ENCODE measurements at places on chromosomes 5 and 9.

- no peak for DNase-seq
Observed at GRCh38 chr9:117551171-117551570, 136.3 kb upstream of the ASTN2 start.

- DNase-seq = no peak
Observed at GRCh38 chr5:115475788-115476187, 68.8 kb downstream of the FEM1C start.

DNA sequence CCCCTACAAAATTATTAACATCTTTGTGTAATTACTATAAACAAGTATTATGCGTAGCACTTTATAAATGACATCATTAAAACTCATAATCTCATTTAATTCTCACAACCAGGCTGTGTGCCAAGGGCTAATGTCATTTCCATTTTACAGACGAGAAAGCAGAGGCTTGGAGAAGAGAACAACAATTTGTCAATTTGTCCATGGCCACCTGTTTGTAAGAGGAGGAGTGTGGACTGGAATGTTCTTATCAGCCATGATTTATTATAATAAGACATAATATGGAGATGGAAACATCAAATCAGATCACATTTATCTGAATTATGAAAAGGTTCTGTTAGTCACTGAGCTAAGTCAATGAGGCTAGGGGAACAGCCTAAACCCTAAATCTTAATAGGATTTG is 97.0 kb downstream of the DROSHA start:
- no peak for DNase-seq

DNA sequence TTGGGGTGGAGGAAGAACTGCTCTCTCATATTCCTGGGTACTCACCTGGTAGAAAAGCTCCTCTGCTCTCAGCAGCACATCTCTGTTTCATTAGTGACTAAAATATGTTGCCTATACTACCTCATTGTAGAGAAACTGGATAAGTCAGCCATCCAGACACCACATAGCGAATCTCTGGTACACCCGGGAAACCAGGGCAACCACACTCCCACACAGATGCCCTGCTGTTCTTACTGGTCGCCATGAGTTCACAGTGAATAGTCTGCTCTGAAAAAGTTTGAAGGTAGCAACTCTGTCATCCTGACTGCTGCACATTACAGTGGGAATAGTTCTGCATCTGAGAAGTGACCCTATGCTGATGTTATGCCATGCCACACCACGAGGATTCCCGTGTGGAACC is 135.0 kb downstream of the ENTREP1 start:
- no peak for DNase-seq

DNA sequence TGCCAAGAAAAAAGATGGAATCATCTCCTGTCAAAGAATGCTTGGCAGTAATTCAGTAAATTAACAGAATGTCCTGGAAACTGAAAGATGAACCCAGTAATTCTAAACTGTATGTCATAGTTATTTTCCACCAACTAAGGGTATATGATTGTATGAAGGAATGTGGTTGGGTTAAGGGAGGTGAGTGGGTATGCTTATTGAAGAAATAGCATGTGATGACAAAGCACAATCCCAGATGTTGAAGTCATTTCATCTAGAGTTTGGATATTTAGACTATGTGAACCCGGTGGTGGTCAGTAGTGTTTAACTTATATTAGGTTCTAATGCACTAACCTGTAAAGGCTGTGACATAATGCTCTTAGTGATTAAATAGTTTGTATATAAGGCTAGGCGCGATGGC is 87.3 kb downstream of the CDKN2A start:
- DNase-seq = no peak

DNA sequence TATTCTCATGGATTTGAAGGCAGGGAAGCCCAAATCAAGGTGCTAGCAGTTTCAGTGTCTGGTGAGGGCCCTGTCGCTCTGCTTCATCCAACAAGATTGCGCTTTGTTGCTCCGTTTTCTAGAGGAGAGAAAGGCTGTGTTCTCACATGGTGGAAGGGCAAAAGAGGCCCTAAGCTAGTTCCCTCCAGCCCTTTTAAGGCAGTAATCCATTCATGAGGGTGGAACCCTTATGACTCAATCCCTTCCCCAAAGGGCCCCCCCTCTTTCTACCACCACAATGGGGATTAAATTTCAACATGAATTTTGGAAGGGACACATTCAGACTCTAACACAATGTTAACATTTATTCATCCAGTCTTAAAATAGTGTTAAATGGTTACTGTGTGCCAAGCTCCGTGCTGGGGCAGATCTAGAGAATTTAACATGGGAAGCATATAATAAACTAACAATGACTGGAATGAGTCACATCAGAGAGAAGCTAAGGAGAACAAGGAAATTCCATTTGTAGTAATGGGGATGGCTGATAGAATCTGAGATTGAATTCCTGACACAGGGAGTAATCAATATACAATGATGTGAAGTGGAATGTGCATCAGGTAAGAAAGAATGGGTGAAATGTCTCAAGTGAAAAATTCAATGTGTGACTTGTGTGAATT is 382.8 kb upstream of the ZNF608 start:
- no peak for DNase-seq

GRCh38 chr9:136119061-136119882 is 597 bp upstream of the TMEM250 start:
- DNase-seq = no peak

Measured in activated CD4-positive, CD25-positive, alpha-beta regulatory T cell (primary cell).